ENCODE measurements at places on chromosomes 11 and 22.

- no peak for DNase-seq
These were observed 168.6 kb downstream of the FAT3 start for GRCh38 chr11:92393218-92393617.

DNA sequence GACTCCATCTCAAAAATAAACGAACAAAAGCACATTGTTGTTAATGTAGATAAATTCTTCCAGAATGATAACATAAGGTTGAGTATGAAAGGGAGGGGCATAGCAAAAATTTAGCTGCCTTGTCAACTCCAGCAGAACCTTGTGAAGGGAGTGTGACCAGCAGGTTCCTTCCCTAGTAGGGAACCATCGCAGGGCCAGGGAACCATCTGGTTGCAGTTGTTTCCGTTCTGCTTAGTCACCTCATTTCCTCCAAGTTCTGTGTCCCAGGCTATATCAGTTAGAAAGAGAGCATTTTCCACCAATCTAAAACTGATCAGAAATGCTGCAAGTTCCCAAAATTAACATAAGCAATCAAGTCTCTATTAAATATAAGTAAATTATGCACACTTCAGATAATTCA lies 126.7 kb upstream of the BLID start:
- no peak for DNase-seq

DNA sequence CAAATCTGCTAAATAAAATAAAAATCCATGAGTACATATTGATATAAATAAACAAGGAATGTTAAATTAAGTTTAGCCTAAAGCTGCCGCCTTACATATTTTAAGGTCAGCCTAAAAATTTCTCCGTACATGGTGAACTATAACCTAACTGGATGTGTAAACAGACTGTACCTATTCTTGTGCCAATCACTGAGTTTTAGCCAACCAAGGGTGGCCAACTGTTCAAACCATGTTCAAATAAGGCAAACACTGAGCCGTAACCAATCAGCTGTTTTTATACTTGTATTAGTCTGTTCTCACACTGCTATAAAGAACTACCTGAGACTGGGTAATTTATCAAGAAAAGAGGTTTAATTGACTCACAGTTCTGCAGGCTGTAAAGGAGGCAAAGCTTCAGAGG lies 8.6 kb upstream of the QSER1 start:
- DNase-seq = no peak

DNA sequence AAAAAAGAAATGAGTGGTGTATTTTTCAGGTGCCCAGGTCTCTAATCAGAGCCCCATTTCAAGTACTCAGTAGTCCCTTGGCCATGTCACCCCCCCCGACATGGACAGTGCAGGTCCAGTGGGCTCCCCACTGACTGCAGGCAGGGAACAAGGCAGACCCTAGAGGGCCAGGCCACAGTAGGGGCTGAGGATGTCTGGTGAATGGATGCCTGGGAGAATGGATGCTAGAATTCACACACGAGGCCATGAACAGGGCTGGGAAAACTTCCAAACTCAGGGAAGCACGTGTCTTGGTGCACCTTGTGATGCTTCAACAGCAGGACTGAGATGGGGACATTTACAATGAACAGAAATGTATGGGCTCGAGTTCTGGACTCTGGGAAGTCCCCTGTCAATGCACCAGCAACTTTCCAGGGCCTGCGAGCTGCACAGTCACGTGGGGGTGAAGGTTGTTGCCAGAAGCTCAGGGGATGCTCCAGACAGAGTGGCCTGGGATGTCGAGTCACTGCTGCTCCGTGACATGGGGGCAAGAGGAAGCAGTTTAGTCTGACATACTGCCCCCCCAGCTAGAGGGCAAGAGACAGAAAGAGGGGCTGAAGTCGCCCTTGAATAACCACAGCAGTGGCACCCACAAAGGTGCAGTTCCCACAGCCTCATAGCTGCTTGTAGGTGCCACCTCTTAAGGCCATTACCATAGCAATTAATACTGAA lies 3.1 kb downstream of the APOBEC3G start:
- DNase-seq = no peak

GRCh38 chr11:35014346-35014745 lies 97.9 kb downstream of the PDHX start:
- no peak for DNase-seq

DNA sequence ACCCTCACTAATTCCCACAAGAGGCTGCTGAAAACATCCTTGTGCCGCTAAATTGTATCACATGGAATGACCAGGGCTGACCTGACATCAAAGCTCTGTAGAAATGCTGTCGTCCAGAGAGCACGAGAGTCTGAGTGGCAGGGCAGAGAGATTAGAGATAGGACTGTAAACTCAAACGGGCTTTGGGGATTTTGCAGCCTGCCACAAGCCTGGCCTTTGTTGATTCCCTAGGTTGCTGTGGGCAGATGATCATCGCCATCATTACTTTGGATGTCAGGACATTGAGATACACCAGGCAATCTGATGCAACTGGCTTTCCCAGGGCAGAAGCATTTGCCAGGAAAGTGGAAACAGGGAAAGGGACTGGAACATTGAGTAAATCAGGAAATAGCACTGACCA lies 131.6 kb downstream of the ETS1 start:
- no peak for DNase-seq

DNA sequence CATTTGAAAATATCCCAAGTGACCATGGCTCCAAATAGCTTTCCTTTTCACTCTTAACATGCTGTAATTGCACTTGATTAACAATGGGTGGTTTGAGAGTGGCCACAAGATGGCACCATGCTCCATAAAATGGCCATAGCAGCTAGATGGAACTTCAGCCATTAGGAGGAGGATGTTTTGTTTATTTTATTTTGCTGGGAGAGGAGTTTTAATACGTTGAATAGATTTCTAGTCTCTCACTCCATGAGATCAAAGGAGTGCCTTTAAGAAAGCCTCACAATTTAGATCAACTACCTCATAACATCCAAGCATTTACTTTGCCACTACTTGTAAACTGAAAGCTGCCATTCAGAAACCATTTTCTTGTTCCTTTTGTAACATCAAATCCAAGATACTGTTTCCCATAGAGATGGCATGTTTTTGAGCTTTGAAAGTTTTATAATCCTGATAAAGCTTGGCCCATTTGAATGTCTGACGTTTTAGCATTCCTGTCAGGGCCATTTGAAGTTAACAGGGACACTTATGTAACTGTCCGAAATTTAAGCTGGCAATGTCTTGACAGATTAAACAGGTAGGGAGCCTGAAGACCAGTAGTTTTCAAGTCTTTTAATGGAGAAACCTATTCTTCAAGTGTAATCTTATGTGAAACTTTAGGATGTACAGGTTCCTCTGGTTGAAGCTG lies 4.7 kb downstream of the FEN1 start:
- peak; percentile 82 for DNase-seq

DNA sequence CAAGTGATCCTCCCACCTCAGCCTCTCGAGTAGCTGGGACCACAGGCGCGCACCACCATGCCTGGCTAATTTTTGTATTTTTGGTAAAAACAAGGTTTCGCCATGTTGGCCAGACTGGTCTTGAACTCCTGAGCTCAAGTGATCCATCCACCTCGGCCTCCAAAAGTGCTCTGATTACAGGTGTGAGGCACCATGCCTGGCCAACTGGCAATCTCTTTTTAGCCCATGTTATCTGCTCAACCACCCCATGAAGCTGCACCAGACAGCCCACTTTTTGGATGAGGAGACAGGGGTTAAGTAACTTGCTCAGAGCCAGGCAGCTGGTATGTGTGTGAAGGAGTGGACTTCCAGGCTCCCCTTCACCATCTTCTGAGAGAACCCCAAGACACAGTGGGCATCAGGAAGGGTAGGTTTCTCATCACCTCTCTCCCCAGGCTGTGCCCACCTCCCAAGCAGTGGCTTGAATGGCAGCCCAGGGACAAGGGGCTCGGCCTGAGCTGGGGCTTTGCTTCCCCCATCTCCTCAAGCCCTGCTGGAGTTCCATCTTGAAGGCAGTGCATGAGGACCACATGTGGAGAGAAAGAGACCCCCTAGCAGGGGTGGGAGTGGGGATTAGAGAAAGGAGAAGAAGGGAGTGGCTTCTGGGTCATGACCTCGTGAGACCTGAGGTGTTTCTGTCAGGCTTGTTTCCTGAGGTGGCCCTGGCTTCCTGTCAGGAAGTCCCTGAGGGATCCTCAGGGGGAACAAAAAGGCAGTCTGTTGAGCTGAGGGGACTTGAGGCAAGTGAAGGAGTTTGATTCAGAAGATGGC lies 87.5 kb upstream of the PARVA start:
- no peak for DNase-seq

- no peak for DNase-seq
These were observed 1437.8 kb downstream of the BRD1 start for GRCh38 chr22:48389916-48390315.

DNA sequence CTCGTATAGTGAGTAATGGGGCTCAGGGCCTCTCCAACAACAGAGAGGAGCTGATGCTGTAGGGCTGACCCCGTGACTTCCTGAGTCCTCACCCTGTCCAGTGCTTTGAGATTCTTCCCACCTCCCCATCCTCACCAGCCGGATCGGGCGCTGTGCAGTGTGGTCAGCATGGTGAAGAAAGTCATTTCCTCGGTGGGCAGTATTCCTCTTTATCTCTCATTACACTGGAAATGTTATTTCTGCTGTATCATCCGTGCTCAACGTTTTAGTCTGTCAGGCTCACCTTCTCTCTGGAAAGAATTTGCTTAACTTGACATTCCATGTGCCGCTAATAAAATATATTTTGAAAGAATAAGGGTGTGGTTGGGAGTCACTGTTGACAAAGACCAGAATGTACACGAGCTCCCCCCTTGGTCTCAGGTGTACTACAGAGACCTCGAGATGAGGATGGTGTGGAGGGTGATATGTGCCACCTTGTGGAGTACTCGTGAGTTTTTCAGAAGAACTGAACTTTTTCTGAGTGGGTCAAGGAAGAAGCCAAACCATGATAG lies 25.7 kb upstream of the SCGB1A1 start:
- DNase-seq = no peak

GRCh38 chr11:81359476-81359875 lies 1374.2 kb downstream of the FAM181B start:
- no peak for DNase-seq

DNA sequence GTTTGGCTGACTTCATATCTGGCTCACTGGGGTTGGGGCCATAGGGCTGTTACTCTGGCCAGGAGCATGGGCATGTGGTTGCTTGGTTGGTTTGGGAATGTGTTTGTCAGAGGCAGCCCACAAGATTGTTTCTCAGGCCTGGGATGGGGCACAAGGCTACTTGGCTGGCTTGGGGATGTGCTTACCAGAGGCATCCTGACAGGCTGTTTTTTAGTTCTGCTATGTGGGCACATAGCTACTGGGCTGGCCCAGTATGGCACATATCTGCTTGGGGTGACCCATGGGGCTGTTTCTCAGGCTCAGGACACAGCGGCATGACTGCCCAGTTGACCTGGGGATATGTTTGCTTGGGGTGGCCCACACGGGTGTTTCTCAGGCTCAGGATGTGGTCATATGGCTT lies 94.6 kb upstream of the PGR start:
- no peak for DNase-seq

- DNase-seq = no peak
These were observed 28.9 kb upstream of the TMEM86A start for GRCh38 chr11:18669711-18670110.

DNA sequence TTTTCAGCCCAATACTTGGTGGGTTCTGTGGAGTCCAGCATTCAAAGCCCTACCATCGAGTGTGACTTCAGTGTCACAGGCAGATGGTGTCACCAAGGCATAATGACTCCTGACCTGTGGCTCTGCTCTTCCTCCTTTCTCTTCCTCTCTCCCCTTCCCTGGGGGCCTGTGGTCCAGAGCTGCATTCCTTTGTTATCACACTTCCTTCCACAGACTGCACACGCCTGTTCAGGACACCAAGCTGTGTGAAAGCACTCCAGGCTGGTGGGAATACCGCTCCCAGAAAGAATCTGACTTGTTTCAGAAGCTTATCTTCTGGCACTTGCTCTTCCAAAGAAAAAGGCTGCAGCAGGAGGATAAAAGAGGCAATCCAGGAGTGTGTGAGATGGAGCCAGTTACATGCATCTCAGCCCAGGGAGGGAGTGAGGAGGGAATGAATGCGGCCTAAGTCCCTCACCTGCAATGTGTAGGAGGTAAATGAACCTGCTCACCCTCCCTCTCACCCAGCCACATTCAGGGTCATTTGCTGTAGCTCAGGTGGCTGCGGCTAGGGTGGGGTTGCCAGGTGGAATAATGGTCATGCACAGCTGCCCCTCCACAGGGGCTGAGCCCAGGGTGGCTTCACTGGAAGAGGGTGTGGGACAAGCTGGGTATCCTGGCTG lies 79.3 kb downstream of the ADAMTS15 start:
- no peak for DNase-seq

GRCh38 chr22:33851240-33851639 lies 69.0 kb downstream of the LARGE1 start:
- DNase-seq = no peak

DNA sequence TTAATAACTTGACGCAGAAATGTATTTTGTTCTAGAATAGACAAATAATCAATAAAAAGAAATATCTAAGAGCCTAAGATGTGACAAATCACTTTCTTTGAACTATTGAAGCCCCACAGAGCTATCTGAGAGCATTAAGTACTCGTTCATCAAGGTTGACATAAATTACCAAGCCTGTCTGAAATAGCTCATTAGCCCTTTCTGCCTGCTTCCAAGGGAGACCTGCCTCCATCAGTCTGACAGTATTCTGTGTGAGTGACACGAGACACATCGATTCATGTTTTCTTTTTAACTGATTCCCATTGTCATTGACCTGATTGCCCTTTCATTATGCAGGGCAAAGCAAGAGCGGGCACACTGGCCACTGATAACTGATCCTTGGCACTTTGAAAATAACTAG lies 347.5 kb downstream of the KCNA4 start:
- no peak for DNase-seq

- DNase-seq = no peak
These were observed 4.5 kb upstream of the AIFM3 start for GRCh38 chr22:20962491-20962945.

GRCh38 chr11:126502982-126503381 lies 147.5 kb downstream of the ST3GAL4 start:
- no peak for DNase-seq

- no peak for DNase-seq
These were observed 59.0 kb downstream of the MYH9 start for GRCh38 chr22:36328635-36329253.

DNA sequence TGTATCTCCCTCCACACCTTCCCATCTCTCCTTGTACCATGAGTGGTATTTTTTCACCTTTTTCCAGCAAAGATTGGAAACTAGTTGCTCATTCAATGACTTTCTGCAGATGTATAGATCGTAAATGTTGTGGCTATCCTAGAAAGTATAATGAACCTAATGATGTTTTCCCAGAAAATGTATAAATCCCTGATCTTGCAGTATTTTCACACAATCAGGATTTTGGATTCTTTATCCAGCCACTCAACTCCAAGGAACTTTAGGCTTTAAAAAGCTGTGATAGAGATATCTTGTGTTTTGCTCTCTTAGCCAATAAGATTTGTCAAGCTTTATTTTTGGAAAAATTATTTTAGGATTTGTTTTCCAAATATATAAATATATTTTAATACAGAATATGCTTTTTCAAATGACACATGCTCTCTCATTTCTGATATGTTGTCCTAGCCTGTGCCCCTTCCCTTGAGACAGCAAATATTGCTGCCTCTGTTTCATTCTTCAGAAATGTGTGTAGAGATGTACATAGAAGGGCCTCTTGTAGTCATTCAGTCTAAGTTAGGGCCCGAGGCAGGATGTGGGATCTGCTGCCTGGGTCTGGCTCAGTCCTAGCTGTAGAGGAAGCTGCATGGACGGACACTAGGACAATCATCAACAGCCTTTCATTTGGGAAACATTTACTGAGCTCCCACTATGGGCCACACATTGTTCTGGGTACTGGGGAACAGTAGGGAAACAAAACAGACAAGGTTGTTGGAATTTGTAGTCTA lies 62.4 kb downstream of the NAV2 start:
- no peak for DNase-seq
